Gastrocnemius medialis (tissue), 4 donors: ENCODE measurements at places on chromosomes 11 and 22. TPM values are rescaled to one million over a fixed set of nuclear protein-coding genes. Genes with fewer than 3 reads are reported as not detected.

- DNase-seq: no peak
- H3K27ac ChIP-seq: no peak overlapping the region
- H3K27me3 ChIP-seq: no peaks in the 10 kb centered on the region
- no peaks in the 10 kb centered on the region for H3K4me1 ChIP-seq
- H3K36me3 ChIP-seq: no peaks in the 10 kb centered on the region
These were observed 108.5 kb upstream of the SORL1-AS1 start for GRCh38 chr11:121561240-121561639.

DNA sequence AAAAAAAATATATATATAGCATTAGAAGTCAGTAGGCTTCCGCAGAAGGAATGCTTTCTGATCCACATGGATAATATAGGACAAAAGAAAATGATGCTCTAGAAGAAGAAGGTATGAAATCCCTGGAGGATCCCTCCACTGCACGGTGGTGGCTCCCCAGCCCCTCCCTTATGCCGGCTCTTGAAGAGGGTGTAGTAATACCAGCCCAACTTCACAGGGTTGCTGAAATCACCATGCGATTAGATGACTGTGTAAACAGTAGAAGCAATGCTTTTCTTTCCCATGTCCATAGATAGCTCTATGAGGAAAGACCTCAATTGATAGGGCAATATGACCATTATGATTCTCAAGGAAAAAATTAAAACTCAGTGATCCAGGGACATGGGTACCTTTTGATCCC lies 3.2 kb upstream of the ETS1 start:
- DNase-seq: no peak
- no peaks in the 10 kb centered on the region for H3K27me3 ChIP-seq
- H3K36me3 ChIP-seq: no peaks in the 10 kb centered on the region
- H3K4me1 ChIP-seq: peaks cover 3% of the 10 kb centered on the region

GRCh38 chr22:49951000-49951677 lies 9.4 kb upstream of the PIM3 start:
- H3K27ac ChIP-seq: no peak overlapping the region
- H3K36me3 ChIP-seq: no peaks in the 10 kb centered on the region
- peaks cover 28% of the 10 kb centered on the region for H3K4me1 ChIP-seq
- no peak overlapping the region for H3K4me3 ChIP-seq

GRCh38 chr11:118006153-118006534 lies 19.9 kb downstream of the IL10RA start:
- no peaks in the 10 kb centered on the region for H3K4me1 ChIP-seq
- H3K27me3 ChIP-seq: no peaks in the 10 kb centered on the region
- no peak overlapping the region for H3K27ac ChIP-seq
- H3K4me3 ChIP-seq: no peak overlapping the region

DNA sequence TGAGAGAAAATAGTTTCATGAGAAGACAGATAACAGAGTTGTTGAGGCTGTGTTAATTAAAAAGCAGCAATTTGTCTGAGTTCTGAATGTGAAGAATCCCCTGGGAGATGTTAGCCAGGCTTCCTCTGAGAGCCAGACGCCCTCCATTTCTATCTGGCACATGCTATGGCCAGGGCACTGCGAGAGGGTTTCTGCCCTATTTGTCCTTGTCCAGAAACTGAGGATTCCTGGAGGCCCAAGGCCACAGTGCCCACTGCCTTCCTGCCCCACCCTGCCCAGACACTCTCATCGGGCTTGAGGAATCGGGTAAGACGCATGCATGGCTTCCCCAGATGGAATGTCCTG lies 484.6 kb downstream of the OPCML start:
- peaks cover 2% of the 10 kb centered on the region for H3K27me3 ChIP-seq
- no peaks in the 10 kb centered on the region for H3K4me1 ChIP-seq
- H3K36me3 ChIP-seq: no peaks in the 10 kb centered on the region

DNA sequence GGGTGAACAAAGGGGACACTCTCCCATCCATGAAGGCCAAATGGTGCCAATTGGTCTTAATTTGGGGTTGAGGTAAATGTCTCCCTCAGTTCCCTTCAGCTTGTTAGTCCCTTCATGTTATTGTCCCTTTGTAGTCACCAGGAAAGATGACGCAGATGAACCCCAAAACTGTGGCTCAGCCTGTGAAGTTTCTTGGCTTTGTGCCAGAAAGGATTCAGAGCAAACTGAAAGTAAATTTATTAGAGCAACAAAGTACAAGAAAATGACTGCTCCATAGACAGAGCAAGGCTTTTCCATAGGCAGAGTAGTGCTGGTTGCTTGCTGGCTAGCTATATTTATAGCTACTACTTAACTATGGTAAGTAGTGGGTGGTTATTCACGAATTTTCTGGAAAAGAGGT lies 16.7 kb downstream of the OR4C3 start:
- H3K4me1 ChIP-seq: no peaks in the 10 kb centered on the region
- no peak overlapping the region for H3K27ac ChIP-seq
- H3K36me3 ChIP-seq: no peaks in the 10 kb centered on the region
- no peaks in the 10 kb centered on the region for H3K27me3 ChIP-seq
- no peak for DNase-seq

SYT13 gene
- not detected for total RNA-seq
